ENCODE measurements at places on chromosomes 3 and 15.

DNA sequence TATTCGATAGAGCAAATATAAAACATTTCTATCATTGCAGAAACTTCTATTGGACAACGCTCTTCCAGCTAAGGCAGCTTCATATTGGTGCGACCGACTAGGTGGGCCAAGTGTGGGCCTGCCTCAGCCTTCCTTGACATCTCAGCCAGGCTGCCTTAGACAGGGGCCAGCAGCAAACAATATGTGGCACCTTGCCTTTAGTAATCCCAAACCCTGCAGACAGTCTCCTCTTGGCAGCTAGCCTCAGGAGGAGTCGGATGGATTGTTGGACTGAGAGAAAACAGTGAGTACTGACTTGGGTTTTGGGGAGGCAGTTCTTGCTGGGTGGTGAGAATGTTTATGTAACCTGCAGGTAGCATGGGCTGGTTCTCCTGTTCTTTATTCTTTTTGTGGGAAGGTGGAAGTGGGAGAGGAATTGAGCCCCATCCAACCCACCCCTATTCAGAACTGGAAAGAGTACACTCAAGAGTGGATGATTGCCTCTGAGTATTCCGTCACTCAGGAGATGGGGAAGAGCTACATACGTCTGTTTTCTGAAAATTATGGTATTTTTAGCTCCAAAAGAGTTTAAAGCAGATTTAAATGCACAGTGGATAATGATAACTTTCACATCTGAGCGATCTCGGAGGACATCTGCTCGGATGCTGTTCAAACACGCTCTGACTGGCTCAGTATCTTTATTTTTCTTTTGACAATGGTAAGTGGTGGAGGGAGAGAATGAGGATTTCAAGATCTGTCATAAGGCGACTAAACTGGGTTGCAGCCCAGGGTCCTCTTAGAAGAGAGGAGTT lies 47.2 kb downstream of the GPD1L start:
- no peak for DNase-seq

DNA sequence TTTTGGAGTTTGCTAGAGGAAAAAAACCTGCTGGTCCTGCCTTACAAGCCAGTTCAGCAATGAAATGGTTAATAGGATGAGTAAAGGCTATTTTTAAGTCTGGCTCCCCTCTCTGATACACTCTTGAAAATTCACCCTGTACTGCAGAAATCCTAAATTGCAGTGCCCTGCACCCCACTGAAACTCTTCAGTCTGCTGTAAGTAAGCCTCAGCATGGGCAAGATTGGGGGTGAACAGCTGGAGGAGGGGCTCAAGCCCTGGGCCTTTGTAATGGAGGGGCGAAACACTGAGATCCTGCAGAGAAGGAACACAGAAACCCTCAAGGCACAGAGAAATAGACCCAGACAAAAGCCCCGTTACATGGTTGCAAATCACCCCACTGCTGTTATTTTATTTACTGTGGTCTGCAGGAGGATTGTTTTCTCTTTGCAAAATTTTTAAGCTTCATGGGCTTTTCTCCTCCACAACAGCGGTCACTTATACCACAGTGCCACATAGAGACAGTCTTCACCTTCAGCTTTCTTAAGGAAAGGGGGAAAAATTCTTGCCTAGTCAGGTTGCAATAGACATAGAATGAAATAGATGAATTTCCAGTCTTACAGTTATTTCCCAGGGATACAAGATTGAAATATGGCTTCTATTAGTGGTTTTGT lies 45.0 kb downstream of the SOX2 start:
- no peak for DNase-seq

GRCh38 chr3:126999383-126999782 lies 16.5 kb downstream of the PLXNA1 start:
- DNase-seq, result no peak

- DNase-seq, result peak; percentile 51
Measured at GRCh38 chr15:31215490-31216214, 111.0 kb upstream of the KLF13 start.

DNA sequence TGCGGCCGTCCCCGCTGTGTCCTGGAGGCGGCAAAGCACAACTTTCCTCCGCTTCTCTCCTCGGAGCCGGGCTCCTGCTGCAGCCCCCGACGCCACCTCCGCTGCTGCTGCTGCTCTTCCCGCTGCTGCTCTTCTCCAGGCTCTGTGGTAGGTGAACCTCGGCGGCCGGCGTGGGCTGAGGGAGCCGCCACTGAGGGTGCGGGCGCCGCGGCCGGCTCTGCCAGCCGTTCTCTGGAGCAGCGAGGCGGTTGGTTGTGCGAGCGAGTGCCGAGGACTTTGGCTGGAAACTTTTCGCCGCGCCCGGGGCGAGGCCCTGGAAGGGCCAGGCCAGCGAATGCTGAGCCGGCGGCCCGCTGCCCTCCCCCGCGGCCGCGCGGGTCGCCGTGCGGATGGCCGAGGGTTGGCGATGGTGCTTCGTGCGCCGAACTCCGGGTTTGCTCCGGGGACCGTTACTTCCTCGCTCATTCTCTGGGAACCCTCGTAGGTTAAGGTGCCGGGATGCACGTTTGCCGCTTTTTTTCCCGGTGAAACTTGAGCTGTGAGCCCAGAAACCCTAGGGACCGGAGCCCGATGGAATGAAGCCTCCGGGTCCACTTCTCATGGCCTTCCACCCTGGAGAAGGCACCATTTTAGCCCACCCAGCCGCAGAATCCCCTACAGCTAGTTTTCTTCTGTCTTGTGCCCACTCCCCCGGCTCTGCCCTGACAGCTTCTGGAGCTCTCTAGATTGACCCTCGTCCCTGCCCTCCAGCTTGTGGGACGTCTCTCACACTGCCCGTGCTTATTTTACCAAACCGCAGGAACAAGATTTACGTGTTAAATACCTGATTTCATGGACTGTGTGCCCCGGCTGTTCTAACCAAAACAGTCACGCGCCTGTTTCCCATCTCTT lies 660 bp downstream of the NECTIN3 start:
- DNase-seq, result peak; percentile 42

- DNase-seq, result no peak
Measured at GRCh38 chr3:105811518-105812193, 57.2 kb downstream of the CBLB start.

DNA sequence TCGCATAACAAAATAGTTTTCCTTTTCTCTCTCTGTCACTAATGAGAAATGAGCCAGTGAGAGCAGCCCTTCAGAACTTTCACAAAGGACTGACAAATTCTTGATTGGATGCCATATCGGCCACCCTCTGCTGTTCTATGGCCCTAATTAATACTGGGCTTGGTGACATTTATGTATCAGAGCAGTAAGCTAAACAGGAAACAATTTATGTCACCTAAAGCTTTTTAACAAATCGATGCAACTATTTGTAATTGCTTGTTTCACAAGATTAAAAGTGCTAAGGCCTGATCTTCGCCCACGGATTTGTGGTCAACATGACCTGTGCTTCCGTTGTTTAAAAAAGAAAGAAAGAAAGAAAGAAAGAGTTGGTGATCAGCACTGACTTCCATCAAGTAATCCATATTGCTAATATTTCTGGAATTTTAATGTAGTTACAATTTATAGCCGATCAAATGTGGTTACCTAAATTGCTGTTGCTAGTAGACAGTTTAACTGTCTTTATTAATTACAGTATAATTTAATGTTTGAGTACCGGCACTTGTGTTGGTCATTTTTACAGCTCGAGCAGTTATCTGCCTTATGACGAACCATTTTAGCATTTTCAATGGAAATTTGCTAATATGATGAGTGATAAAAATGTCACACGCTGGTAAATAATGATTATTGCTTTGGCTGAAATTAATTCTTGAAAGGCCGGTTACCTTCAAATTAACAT lies 631.3 kb downstream of the FOXP1 start:
- DNase-seq, result no peak

DNA sequence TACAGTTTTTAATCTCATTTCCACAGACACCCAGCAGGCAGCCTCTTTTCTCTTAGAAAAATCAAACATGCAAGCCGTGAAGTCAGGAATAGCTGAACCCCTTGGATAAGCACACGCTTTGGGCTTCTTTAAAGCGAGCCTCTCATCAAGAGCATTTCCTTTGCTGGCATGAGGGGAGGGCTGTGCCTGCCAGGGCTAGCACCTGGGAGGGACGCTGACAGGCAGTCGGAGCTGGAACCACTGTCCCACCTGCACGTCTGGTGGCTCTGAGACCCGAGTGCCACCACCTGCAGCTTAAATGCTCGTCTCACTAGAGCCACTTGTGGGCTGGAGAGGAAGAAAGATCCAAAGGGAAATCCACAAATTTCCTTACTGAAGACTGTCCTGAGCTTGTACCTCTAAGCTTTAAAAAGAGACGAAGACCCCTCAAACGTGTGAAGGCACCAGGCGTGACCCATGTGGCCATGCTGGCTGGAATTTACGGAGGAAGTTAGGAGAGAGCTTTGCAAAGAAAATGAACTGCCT lies 9.4 kb downstream of the MAP6D1 start:
- DNase-seq, result no peak

DNA sequence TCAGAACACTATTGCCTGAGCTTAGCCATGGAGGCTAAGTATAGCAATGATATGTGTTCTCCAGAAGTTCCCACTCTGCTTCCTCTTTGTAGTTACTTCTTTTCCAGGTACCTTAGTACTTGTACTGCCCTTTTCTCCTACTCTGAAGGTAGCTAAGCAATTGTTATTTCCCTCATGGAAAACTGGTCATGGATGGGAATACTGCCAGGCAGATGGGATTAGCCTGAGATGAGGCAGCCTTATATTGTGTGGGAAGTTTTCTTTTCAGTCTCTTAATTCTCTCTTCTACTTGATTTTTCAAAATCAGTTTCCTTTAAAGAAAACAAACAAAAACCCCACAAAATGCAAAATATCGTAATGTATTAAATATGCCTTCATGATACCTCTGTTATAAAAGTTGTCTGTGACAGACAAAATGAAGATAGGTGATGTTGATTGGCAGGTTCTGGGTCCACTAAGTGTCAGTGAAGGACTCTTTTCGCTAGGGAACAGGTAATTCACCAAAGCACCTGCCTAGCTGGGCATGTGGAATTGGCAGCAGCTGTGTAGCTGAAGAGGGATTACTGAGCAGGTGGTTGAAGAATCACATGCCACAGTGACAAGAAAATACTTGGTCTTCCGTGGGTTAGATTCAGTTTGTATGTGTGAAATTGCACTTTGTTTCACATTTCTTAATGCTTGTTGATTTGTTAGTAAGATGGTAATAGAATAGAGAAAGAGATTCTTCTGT lies 4.1 kb downstream of the ZNF609 start:
- DNase-seq, result peak; percentile 62

GRCh38 chr3:15513116-15513515 lies 8.4 kb downstream of the COLQ start:
- no peak for DNase-seq

DNA sequence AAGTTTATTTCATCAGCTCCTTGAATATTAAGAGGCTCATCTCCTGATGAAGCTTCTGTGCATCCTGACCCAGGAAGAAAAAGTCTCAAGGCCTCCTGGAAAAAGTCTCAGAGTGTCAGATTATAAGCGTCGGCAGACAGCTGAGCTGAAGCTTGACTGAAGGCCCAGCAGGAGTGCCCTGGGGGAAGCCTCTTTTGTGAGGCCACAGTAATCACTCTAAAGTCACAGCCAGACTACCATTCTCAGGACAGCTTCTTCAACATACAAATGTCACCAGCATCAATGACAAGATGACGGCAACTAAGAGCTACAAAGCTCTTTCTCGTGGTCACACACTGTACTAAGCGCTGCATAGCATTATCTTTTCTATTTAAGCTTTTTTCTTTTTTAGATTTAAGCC lies 72.7 kb upstream of the LRRN1 start:
- DNase-seq, result no peak

GRCh38 chr3:47803480-47804025 lies 615 bp downstream of the DHX30 start:
- peak; percentile 46 for DNase-seq

GRCh38 chr15:51932161-51932560 lies 39.4 kb downstream of the LEO1 start:
- DNase-seq, result no peak

GRCh38 chr15:74780523-74781430 lies 1.1 kb upstream of the CSK start:
- DNase-seq, result no peak

DNA sequence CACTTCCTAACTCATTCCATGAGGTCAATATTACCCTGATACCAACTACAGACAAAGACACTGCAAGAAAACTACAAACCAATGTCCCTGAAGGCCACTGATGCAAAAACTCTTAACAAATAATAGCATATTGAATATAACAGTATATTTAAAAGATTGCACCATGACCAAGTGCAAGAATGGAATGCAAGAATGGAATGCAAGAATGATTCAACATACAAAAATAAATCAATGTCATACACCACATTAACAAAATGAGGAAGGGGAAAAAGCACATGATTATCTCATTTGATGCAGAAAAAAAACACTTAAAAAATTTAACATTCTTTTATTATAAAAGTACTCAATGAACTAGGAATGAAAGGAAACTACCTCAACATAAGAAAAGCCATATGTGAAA lies 463.1 kb upstream of the NECTIN3 start:
- DNase-seq, result no peak

GRCh38 chr3:40574661-40575060 lies 49.9 kb downstream of the ZNF621 start:
- no peak for DNase-seq

DNA sequence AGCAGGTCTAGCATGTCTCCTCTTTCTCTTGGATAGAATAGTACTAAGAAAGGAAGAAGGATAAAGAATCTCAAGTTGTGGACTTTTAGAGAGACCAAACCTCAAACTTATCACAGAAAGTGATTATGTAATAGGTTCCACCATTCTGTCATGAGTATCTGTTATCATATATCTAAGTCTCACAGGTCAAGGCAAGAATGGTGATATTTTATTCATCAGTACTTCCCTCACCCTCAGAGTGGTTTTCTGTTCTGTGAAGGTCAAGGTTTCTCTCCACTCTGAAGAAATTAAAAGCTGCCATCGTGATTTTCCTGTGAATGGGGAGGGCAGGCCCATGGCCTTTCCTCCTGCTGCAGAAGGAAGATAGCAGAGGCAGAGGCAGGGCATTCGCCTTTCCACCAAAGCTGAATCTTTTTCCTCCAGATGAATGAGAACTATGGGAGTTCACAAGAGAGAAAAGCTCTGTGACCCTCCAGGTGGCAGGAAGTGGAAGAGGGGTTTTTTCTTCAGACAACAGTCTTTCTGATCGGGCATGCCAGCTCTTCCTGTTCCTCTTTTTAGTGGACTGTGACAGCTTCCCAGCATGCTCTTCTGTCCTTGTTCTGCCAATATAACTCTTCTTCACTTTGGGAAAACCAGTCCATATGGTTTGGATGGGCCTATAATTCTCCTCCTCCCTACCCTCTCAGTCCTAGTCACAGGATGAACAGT lies 37.1 kb upstream of the CCK start:
- DNase-seq, result no peak
